Activated CD8-positive, alpha-beta memory T cell treated with anti-CD3 and anti-CD28 coated beads, Interleukin-2, amount 10 ng/mL, durations not matched to agents 7 days and 5 days (primary cell): ENCODE measurements at places on chromosomes 4 and X. TPM values are rescaled to one million over a fixed set of nuclear protein-coding genes. Genes with fewer than 3 reads are reported as not detected.

DNA sequence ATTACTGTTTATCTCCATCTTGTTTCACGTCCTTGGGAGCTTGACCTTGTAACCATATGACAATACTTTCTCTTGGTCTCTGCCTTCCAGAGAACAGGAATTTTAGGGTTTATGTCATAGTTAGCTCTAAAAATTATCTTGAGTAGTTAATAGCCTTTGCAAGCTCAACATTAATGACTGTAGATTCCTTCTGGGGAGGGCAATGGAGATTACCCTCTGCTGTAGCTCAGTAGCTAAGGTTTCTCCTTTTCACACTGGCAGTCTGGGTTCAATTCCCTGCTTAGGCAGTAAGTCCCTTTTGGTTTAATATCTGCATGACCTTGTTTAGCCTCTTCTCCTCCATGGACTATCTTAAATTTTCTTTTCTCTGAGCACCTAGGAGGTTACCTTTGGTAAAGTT, 181.7 kb upstream of the GPR101 start:
- H3K27ac ChIP-seq, result no peak overlapping the region
- no peak for DNase-seq
- H3K4me1 ChIP-seq, result no peaks in the 10 kb centered on the region

GRCh38 chr4:8612646-8613045, 20.1 kb downstream of the CPZ start:
- no peak overlapping the region for H3K27ac ChIP-seq
- no peaks in the 10 kb centered on the region for H3K36me3 ChIP-seq
- H3K4me3 ChIP-seq, result no peak overlapping the region
- no peak for DNase-seq
- H3K27me3 ChIP-seq, result peaks cover 3% of the 10 kb centered on the region

DNA sequence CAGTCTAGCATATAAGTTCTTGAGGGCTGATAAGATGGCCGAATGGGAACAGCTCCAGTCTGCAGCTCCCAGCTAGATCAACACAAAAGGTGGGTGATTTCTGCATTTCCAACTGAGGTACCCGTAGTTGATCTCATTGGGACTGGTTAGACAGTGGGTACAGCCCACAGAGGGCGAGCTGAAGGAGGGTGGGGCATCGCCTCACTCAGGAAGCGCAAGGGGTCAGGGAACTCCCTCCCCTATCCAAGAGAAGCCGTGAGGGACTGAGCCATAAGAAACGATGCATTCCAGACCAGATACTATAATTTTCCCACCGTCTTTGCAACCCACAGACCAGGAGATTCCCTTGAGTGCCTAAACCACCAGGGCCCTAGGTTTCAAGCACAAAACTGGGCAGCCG, 109.0 kb downstream of the RPS6KA6 start:
- no peaks in the 10 kb centered on the region for H3K36me3 ChIP-seq
- no peaks in the 10 kb centered on the region for H3K4me1 ChIP-seq
- H3K27ac ChIP-seq, result no peak overlapping the region
- no peak overlapping the region for H3K4me3 ChIP-seq
- DNase-seq, result no peak

Gene NHS
- total RNA-seq, result 10.1 TPM

GRCh38 chr4:54067166-54067565, 2.8 kb upstream of the CHIC2 start:
- peaks cover 5% of the 10 kb centered on the region for H3K36me3 ChIP-seq
- H3K27ac ChIP-seq, result no peak overlapping the region
- DNase-seq, result no peak
- peaks cover 3% of the 10 kb centered on the region for H3K27me3 ChIP-seq

Gene XKRX
- 0.12 TPM for total RNA-seq

- no peak overlapping the region for H3K27ac ChIP-seq
- H3K4me3 ChIP-seq, result no peak overlapping the region
- H3K4me1 ChIP-seq, result no peaks in the 10 kb centered on the region
- no peak for DNase-seq
- no peaks in the 10 kb centered on the region for H3K27me3 ChIP-seq
Observed at GRCh38 chrX:114272096-114272686, 311.7 kb upstream of the HTR2C start.

DNA sequence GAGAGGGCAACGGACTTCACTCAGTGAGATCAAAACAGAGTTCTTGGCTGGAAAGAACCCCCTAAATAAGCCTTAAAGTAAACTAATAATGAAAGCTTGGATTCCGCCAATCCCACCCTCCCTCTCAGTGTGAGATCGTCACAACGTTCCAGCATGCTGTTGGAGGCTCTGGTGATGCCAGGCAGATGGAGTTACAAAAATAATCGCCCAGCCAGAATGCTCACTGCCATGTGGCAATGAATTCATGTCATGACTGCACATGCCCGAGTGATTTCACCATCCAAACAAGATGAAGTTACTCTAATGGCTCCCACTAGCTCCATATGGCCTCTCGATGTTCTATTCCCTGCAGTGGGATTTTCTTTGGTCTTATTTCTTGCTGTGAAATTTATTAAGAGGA, 248.0 kb downstream of the SPATA18 start:
- H3K4me3 ChIP-seq, result no peak overlapping the region
- no peaks in the 10 kb centered on the region for H3K4me1 ChIP-seq
- no peaks in the 10 kb centered on the region for H3K36me3 ChIP-seq
- H3K27ac ChIP-seq, result no peak overlapping the region
- no peaks in the 10 kb centered on the region for H3K27me3 ChIP-seq

- peaks cover 7% of the 10 kb centered on the region for H3K27me3 ChIP-seq
- no peak for DNase-seq
- no peak overlapping the region for H3K4me3 ChIP-seq
- no peaks in the 10 kb centered on the region for H3K4me1 ChIP-seq
- H3K36me3 ChIP-seq, result peaks cover 1% of the 10 kb centered on the region
Observed at GRCh38 chr4:87521757-87522374, 7.3 kb downstream of the SPARCL1 start.

DNA sequence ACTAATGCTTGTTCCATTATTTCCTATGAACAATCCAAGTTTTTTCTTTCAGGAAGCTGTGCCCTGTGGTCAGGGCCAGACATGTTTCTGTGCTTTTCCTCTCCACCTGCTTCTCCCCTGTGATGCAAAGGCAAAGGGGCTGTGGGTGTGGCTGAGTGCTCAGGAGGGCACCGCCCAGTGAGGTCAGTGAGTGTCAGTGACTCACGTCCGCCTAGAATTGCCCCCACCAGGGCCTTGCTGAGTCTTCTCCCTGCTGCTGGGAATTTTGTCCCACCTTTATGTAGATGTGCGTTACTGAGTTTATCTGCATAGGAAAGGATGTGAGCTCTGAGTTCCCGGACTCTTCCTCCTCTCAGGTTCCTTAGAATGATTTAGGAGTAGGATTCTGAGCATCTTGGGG, 283.2 kb downstream of the DCHS2 start:
- DNase-seq, result no peak
- no peaks in the 10 kb centered on the region for H3K27me3 ChIP-seq
- H3K36me3 ChIP-seq, result no peaks in the 10 kb centered on the region
- no peak overlapping the region for H3K4me3 ChIP-seq

DNA sequence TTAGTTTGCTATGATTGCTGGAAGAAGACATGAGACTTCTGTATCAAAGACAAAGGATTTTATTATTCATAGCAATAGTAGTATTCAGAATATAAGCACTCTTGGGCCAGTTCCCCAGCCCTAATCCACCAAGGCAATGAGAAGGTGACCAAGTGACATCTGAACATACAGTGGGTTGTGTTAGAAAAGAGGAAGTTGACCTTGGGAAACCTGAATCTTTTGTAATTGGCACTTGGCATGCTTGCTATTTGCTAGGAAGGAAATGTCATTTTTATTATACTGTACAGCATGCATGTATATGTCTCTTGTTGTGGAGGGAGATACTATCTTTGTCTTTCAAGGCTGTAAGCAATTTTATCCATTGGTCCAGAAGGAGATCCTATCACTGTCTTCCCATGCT, 216.1 kb upstream of the FAT1 start:
- no peak for DNase-seq
- no peak overlapping the region for H3K27ac ChIP-seq
- no peaks in the 10 kb centered on the region for H3K4me1 ChIP-seq
- H3K36me3 ChIP-seq, result no peaks in the 10 kb centered on the region

- H3K36me3 ChIP-seq, result no peaks in the 10 kb centered on the region
- no peaks in the 10 kb centered on the region for H3K4me1 ChIP-seq
- no peak overlapping the region for H3K27ac ChIP-seq
- no peaks in the 10 kb centered on the region for H3K27me3 ChIP-seq
Observed at GRCh38 chrX:146238173-146238572, 420.5 kb downstream of the SLITRK2 start.

DNA sequence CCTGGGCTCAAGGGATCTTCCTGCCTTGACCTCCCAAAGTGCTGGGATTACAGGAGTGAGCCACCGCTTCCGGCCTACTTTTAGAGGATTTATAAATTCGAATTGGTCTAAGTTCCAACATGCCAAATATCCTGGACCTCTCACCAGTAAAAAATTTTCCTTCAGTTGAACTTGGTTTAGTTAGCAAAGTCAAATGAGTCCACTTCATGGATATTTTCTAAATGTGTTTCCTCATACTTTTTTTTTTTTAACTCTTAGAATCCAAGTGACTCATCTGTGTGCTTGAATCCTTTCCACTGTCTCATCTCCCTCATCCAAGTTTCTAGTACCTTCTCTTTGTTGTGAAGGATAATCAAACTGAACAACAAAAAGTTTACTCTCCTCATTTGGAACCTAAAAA, 49.7 kb downstream of the RBM47 start:
- H3K4me1 ChIP-seq, result peaks cover 23% of the 10 kb centered on the region
- no peak for DNase-seq
- H3K27me3 ChIP-seq, result peaks cover 2% of the 10 kb centered on the region
- H3K27ac ChIP-seq, result no peak overlapping the region
- no peak overlapping the region for H3K4me3 ChIP-seq

Gene GNL3L
- 40.6 TPM for total RNA-seq

GRCh38 chrX:46627711-46628419, 54.3 kb downstream of the CHST7 start:
- no peak for DNase-seq
- H3K36me3 ChIP-seq, result peaks cover 11% of the 10 kb centered on the region
- H3K27ac ChIP-seq, result peak overlapping the region; percentile 73
- no peak overlapping the region for H3K4me3 ChIP-seq
- no peaks in the 10 kb centered on the region for H3K27me3 ChIP-seq

DNA sequence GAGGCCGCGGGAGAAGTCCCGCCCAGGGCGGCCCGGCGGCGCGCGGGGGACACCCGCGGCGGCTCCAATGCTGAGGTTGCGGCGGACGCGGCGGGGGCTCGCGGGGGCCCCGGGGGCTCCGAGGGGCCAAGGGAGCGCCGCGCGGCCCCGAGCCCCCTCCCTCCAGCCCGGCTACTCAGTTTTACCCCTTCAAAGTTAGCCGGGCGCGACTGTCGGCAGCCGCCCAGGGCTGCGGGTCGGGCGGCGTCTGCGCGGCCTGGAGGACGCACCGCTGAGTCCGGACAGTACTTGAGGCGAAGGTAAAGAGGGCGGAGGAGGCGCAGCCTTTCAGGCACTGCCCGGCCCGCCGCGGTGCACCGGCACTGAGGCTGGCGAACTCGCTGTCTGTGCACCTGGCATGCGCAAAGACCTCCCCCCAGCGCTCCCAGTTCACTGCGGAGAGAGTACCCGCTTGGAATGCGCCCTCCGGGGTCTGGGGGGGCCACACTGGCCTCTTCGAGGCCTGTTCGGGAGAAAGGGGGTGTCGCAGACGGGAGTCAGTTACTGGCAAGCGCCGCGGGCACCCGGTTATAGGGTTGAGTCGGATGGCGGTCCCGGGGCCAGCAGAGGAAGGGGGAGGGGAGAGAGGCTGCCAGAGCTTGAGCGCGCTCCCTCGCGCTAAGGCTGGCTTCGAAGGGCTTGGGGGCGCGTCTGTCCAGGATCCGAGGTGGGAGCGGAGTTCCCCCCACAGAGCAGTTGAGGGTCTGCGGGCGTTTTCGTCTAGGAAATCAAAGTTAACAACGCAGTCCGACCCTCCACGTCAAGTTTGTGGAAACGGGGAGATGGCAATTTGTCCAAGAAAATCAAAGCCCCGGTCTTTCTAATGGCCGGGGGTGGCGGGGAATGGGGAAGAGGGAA, 1.1 kb downstream of the PCDH19 start:
- peaks cover 2% of the 10 kb centered on the region for H3K4me1 ChIP-seq
- H3K27ac ChIP-seq, result no peak overlapping the region
- no peak for DNase-seq
- no peak overlapping the region for H3K4me3 ChIP-seq
- H3K36me3 ChIP-seq, result peaks cover 2% of the 10 kb centered on the region

DNA sequence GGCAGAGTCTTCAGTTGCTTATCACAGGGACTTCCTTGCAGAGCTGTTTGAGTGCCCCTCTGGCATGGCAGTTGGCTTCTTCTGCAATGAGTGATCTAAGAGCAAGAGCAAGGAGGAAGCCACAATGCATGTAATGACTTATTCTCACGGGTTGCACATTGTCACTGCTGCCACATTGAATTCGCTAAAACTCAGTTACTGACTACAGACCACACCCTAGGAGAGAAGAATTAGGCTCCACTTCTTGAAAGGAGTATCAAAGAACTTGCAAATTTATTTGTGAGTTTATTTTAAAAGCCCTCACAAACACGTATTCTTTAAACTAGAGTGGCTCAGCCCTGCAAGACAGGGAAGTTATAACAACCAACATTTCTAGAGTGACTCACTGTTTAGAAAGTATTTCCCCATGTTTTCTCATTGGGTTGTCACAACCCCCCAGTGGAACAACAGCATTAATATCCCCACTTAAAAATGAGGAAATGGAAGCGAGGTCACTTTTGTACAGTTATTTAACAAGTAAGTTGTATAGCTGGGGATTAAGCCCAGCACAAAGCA, 32.4 kb upstream of the RBPJ start:
- H3K27me3 ChIP-seq, result no peaks in the 10 kb centered on the region
- H3K36me3 ChIP-seq, result peaks cover 1% of the 10 kb centered on the region
- DNase-seq, result peak; percentile 79
- no peak overlapping the region for H3K4me3 ChIP-seq
